ENCODE measurements at places on chromosomes 5 and 9.

DNA sequence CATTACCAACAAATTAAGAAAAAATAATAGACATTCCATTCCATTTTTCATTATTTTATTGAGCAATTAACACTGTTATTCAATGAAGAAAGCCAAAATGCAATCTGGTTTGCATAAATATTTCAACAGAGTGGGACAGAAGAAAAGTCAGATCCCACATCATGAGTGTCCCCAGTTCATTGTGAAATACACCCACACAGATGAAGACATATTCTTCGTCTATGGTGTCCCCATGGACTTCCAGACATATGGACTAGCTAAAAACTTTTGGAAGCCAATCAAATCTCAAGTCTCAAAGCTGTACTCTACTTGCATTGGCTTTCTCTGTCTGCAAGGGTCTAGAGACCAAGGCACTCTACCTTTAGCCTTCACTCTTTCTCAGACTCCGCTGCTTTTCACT is 194.3 kb downstream of the SEMA5A start:
- DNase-seq, result no peak

- no peak for DNase-seq
Observed at GRCh38 chr9:84759300-84759750, 89.8 kb downstream of the NTRK2 start.

GRCh38 chr5:138662599-138662998 is 87.4 kb upstream of the HSPA9 start:
- DNase-seq, result no peak

DNA sequence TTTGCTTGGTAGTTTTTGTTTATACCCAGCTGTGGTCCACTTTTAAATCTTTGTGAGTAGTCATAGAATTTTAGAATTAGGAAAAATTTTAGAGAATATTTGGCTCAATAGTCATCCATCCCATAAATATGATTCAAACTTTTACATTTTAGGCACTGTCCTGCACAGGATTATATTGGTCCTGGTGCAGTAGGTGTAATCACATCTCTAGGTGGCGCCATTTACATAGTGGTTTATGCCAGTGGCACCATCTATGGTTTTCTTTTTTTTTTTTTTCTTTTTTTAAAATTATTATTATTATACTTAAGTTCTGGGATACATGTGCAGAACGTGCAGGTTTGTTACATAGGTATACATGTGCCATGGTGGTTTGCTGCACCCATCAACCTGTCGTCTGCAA is 260.7 kb upstream of the KCNN2 start:
- no peak for DNase-seq

GRCh38 chr5:16864631-16865131 is 71.4 kb downstream of the MYO10 start:
- DNase-seq, result no peak

DNA sequence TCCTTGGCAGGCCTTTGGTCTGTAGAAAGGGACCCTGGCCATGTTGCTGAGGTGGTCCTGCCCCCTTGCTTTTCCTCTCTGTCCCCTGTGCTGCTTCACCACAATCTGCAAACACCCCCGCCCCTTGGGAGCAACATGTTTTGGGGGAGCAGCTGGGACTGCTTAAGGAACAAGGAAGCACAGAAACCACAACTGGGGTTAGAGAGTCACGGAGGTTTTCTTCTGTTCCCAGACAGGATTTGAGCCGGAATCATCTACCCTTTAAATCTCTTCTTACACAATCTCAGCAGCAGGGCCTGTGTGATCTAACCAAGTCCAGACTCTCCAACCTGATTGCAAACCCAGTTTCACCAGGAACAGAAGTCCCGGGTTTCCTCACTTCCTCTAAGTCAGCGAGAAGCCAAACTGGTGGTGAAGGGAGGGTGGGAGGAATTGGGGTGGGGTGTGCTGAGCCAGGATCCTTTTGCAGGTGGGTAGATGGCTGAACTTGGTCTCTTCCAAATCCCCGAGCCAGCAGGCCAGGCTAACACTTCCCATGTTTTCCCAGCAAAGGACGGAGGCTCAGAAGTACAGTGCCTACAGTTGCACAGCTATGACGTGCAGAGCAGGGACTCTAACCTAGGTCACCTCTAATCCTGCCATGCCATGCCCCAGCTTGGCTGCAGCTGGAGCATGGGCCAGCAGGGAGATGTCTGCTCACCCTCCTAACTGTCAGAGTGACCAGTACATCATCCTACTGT is 25.0 kb downstream of the SH3PXD2B start:
- no peak for DNase-seq

GRCh38 chr5:100623719-100624118 is 88.5 kb downstream of the FAM174A start:
- no peak for DNase-seq

DNA sequence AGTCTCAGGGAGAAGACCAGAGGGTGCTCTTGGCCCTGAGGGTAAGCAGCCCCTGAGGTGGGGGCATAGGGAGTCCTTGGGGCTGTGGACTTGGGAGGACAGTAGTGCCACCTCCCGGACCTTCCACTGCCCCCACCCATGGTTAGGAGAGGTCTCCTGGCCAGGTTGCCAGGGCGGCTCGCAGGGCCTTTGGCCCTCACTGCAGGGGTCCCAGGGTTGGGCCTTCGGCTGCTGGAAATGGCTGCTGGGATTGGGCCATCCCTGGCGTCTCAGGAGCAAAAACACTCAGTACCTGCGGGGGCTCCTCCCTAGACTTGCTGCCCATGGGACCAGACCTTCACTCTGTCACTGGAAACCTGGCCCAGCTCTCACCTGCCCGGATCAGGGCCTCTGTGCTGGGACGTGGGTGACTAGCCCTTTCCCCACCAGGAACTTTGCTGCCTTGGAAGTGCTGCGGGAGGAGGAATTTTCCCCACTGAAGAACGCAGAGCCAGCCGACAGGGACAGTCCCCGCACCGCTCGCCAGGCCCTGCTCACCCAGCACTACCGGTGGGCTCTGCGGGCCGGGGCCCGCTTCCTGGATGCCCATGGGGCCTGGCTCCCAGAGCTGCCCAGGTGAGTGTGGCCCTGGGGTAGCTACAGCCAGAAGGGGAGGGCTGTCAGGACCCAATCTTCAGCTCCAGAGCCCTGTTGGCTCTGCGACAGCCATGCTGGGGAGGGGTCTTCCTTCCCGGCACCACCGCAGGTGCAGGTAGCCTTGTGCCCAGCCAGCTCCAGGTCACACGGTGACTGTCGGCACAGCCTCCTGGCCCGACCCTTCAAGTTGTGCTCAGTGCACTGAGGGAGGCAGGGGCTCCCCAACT is 3.2 kb downstream of the UAP1L1 start:
- no peak for DNase-seq

DNA sequence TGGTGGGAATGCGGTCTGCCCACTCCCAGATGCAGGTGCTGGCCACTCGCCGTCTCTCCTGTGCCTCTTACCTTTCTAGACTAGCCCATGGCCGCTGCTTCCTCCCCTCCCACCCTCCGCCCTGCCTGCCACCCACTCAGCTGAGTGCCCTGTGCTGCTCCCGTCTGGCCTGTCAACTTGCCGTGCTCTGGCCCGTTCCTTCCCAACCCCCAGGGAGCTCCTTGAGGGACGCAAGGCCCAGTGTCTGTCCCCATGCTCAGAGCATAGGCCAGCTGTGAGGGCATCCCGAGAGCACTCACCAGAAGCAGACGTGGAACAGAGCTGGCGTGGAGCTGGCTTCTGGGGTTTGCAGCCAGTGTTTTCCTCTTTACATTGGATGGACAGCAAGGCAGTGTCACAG is 20.2 kb downstream of the HNRNPH1 start:
- DNase-seq, result no peak

DNA sequence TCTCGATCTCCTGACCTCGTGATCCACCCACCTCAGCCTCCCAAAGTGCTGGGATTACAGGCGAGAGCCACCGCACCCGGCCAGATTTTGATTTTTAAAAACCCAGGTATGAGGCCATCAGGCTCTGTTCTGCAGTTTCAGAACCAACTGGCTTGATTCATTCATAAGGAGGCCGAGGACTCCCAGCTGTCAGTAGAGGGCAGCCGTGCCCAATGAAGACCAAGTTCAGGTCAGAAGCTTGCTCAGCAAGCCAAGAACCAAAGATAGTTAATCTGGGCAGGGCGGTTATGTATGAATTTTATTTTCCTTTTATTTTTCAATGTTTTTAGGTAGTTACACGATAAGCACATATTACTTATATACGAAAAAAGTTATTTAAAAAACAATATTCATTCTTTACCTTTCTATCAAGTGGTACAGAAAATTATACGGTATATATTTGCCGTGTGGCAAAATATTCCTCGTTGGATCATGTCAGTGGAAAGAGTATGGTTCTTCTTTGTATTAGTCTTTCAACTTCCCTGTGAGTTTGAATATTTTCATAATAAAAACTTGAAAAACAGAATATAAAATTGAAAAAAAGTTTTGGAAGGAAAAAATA is 18.0 kb downstream of the MGAT1 start:
- peak; percentile 55 for DNase-seq
